ENCODE measurements at places on chromosomes 5 and 9.

DNA sequence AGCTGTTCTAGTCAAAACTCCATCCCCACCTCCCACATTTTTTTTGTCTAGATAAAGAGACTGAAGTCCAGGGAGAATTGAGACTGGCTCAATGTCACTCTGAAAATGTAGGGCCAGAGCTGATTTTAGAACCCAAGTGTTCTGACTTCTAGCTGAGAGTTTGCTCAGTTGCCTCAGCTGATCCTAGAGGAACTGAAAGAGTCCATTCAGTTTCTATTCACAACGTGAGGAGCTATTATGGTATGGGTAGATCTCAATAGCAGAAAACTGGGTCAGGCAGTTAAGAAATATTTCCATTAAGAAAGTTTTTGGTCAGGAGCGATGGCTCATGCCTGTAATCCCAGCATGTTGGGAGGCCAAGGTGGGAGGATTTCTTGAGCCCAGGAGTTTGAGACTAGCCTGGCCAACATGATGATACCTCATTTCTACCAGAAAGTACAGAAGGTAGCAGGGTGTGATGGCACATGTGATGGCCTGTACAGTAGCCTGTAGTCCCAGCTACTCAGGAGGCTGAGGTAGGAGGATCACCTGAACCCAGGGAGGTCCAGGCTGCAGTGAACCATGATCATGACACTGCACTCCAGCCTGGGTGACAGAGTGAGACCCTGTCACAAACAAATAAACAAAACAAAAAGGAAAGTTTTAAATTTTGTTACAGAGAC, 61.7 kb downstream of the GLRA1 start:
- DNase-seq = no peak

DNA sequence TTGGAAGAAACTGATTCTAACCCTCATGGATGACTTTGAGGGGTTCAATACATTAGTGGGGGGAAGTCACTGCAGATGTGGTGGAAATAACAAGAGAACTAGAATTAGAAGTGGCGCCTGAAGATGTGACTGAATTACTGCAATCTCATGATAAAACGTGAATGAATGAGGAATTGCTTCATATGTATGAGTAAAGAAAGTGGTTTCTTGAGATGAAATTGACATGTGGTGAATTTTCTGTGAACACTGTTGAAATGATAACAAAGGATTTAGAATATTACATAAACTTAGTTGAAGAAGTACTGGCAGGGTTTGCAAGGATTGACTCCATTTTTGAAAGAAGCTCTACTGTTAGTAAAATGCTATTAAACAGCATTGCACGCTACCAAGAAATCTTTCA, 113.0 kb downstream of the UGCG start:
- no peak for DNase-seq

DNA sequence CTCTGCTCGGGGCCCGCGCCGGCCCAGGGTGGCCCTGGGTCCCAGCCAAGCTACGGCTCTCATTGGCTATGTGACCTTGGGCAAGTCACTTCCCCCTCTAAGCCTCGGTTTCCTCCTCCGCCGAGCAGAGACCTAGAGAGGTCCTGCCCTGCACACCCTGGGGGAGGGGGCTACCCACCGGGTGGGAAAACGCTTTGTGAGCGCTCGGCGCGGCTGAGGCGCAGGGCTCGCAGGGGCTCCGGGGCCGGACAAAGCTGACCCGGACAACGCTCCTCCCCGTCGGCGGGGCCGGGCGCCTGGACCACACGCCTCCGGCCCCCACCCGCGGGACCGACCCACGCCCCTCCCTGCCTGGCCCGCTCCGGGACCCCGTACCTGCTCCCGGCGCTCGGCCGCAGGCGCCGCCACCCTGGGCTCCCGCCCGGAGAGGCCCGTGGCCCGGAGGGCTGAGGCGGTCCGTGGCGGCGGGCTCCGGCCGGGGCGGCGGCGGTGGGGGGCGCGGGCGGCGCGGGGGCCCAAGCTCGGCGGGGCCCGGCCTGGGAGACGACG, 85.7 kb upstream of the MELK start:
- DNase-seq = peak; percentile 71

DNA sequence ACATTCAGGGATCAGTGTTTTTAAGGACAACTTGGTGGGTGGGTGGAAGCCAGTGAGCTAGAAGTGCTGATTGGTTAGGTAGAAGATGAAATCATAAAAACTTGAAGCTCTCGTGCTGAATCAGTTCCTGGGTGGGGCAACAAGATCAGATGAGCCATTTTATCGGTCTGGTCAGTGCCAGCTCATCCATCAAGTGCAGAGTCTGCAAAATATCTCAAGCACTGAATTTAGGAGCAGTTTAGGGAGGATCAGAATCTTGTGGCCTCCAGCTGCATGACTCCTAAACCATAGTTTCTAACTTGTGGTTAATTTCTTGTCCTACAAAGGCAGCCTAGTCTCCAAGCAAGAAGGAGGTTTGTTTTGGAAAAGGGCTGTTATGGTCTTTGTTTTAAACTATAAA, 166.4 kb downstream of the FAM170A start:
- DNase-seq = no peak

DNA sequence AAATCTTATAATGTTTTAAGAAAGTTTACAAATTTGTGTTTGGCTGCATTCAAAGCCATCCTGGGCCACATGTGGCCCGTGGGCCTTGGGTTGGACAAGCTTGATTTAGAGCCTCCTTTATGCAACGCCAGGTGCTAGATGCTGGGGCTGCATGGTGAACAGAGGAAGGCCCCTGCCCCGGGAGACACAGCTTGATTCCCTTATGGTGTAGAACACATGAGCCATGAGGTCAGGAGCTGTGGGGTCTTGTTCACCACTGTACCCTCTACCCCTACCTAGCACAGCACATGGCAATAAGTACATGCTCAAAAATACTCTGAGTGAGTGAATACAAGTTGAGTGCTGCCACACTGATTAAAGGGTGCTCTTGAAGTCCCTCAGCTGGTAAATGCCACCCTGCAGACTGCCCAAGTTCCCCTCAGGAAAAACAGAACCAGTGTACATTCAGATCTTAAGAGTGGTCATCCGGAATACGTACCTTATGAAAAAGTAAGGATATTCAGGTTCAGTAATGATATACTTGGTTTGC, 71.9 kb downstream of the ARRDC3 start:
- no peak for DNase-seq

DNA sequence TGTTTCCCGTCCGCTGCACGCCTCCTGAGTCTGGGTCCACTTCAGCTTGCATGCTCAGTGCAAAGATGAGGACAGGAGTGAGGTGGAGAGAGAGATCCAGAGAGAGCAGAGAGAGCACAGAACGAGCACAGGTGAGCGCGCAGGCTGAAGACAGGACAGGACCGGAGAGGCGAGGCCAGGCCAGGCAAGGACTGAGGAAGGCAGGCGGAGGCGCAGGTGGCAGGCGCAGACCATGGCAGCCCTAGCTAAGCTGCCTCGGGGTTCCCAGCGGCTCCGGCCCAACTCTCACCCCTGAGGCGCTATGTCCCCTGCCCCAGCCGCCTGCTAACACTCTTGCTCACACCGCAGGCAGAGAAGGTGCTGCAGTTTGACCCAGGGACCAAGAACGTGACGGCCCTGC, 9.7 kb downstream of the GRIN1 start:
- DNase-seq = no peak

DNA sequence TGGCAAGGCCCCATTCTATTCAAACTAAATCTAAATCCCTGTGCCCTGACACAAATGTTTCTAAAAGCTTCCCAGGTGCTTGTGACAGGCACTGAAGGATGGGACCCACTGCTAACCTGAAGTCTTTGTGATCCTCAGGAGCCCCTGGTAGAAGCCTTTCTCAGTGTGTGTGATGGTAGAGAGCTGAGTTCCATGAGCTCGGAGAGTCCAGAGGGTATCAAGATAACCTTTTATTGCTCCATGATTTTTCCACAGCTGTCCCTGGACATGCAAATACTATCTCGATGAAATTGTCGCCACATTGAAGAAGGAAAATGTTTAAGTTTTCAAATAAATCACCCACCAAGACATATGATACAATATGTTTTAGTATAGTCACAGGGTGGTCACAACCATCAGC, 7.7 kb downstream of the CAST start:
- DNase-seq = no peak

- peak; percentile 75 for DNase-seq
Observed at GRCh38 chr9:124286292-124286931, 28.7 kb downstream of the NEK6 start.

DNA sequence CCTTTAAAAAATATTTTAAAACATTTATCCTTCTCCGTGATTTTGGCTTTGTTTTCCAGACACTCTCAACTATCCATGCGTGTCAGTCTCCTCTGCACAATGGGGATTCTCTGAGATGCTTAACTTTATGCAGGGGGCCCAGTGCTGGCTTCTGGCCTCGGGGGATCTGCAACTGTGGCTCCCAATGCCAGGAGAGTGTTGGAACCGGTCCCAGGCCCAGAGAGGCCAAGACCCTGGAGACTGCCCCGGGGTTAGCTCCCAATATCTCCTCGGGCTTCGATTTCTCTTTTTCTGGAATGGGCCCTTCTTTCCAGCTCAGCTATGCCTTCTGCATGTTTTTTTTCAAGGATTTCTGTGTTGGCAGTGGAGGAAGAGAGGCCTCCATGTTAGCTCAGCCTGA, 20.1 kb upstream of the SARDH start:
- DNase-seq = no peak

- DNase-seq = no peak
Observed at GRCh38 chr5:2291146-2291840, 408.6 kb upstream of the IRX4 start.

DNA sequence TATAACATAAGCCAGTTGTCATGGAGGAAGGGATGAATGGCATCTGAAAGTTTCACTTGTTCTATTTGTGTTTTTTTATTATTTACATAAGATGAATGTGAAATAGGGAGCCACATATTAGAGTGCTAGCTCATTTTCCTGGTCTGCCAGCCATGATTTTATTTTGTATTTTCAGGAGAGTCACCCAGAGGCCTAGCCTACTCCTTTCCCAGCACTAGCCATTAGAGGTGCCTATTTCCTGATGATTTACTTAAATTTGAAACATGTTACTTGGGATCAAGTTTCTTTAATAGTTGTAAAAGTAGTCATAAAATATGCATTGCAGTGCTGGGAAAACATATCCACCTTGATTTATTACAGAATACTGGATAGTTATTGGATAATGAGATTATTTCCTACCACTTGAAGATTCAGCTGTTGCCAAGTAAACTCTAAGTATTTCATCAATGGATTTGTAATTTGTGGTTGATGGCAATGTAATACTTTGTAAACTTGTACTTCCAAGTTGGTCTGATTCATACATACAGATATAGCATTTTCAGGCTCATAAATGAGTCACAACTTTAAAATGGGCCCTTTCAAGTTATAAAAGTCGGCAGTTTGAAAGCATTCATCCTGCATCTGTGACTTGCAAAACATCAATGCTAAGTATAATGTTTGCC, 50.8 kb downstream of the KCNN2 start:
- DNase-seq = no peak

DNA sequence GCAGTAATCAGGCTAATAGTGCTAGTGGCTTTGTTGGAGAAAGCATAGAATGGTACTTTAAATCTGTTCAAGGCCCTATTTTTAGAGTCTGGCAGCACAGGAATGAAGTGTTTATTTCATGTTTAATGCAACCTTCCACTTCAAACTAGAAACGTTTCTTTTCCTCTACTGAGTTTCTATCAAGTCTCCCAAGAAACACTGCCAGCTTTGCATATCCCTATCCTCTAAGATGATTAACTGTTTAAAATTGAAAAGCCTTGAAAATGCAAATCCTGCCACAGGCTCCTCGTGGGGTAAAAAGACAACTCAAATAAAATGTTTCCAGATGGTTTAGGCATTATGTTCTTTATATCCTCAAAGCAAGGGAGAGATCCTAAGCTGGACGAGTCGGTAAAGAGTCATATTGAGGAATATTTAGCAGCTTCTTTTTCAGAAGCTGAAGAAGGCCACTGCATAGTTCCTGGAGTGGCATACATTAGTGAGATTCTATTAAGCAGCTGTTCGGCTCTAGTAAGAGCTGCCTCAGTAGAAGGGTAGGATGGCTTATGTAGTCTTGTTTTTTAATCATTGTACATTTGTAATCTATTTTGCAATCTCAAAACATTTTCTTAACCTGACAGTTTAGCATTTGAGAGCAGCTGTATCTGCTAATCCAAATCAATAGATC, 251.2 kb downstream of the CHSY3 start:
- no peak for DNase-seq

- DNase-seq = no peak
Observed at GRCh38 chr5:120644516-120644915, 180.4 kb downstream of the PRR16 start.

- DNase-seq = peak; percentile 20
Observed at GRCh38 chr5:122730037-122730436, 44.8 kb upstream of the SNX2 start.

- no peak for DNase-seq
Observed at GRCh38 chr5:116476897-116477537, 97.6 kb downstream of the SEMA6A start.

GRCh38 chr5:174291-174600, 17.0 kb upstream of the LRRC14B start:
- DNase-seq = no peak

DNA sequence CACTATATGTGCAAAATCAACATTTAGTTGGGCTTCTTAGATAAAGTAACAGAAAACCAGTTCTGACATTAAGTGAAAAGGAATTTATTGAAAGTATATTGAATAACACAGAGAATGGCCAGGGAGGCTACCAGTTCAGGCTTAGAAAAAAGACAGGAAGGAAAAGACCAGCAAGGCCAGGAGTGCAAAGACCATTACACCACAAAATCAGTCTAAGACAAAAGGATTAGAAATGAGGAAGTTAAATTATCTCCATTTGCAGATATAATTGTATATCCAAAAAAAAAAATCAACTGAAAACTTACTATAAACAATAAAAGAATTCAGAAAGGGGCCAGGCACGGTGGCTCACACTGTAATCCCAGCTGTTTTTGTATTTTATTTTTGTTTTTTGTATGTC, 4.8 kb upstream of the TEX10 start:
- DNase-seq = no peak

GRCh38 chr5:115838885-115839518, 2.4 kb downstream of the ATG12 start:
- peak; percentile 70 for DNase-seq

GRCh38 chr9:90259311-90260246, 383.0 kb downstream of the DIRAS2 start:
- DNase-seq = no peak

- DNase-seq = peak; percentile 94
Observed at GRCh38 chr5:139746691-139747582, 48.7 kb upstream of the PSD2 start.

- no peak for DNase-seq
Observed at GRCh38 chr5:17734011-17734410, 99.8 kb downstream of the TAF11L14 start.

- DNase-seq = no peak
Observed at GRCh38 chr5:56095579-56096102, 100.9 kb upstream of the IL6ST start.
